ENCODE measurements at places on chromosomes 6 and 20. TPM values are rescaled to one million over a fixed set of nuclear protein-coding genes. Genes with fewer than 3 reads are reported as not detected.

GRCh38 chr6:125748406-125749172 lies 843 bp upstream of the HEY2 start:
- H3K27ac ChIP-seq: no peak overlapping the region
- peak overlapping the region; percentile 93 for H3K4me3 ChIP-seq
- DNase-seq: peak; percentile 16
- H3K27me3 ChIP-seq: peaks cover 62% of the 10 kb centered on the region
- H3K36me3 ChIP-seq: no peaks in the 10 kb centered on the region

GRCh38 chr6:135728589-135728988 lies 122.9 kb upstream of the PDE7B start:
- H3K4me1 ChIP-seq: no peaks in the 10 kb centered on the region
- no peak overlapping the region for H3K27ac ChIP-seq
- DNase-seq: no peak
- no peak overlapping the region for H3K4me3 ChIP-seq

- H3K4me3 ChIP-seq: no peak overlapping the region
- DNase-seq: no peak
- no peaks in the 10 kb centered on the region for H3K4me1 ChIP-seq
- H3K27ac ChIP-seq: no peak overlapping the region
Observed at GRCh38 chr6:126131246-126131645, 144.9 kb downstream of the TRMT11 start.

- DNase-seq: no peak
- peaks cover 29% of the 10 kb centered on the region for H3K4me1 ChIP-seq
- peak within 1 kb of the TSS; percentile 88 for H3K4me3 ChIP-seq
- no peaks in the 10 kb centered on the region for H3K27me3 ChIP-seq
Observed at GRCh38 chr20:45407783-45408645, at the start of gene DBNDD2. DBNDD2 (plus strand) TSS chr20:45408289; CDS start chr20:45408468, 179 bp downstream.

NOTCH4 gene
- 0.79 TPM for total RNA-seq

GRCh38 chr20:10802236-10802635 lies 128.4 kb upstream of the JAG1 start:
- no peak overlapping the region for H3K4me3 ChIP-seq
- peaks cover 2% of the 10 kb centered on the region for H3K36me3 ChIP-seq
- H3K4me1 ChIP-seq: no peaks in the 10 kb centered on the region
- no peaks in the 10 kb centered on the region for H3K27me3 ChIP-seq
- no peak overlapping the region for H3K27ac ChIP-seq

DNA sequence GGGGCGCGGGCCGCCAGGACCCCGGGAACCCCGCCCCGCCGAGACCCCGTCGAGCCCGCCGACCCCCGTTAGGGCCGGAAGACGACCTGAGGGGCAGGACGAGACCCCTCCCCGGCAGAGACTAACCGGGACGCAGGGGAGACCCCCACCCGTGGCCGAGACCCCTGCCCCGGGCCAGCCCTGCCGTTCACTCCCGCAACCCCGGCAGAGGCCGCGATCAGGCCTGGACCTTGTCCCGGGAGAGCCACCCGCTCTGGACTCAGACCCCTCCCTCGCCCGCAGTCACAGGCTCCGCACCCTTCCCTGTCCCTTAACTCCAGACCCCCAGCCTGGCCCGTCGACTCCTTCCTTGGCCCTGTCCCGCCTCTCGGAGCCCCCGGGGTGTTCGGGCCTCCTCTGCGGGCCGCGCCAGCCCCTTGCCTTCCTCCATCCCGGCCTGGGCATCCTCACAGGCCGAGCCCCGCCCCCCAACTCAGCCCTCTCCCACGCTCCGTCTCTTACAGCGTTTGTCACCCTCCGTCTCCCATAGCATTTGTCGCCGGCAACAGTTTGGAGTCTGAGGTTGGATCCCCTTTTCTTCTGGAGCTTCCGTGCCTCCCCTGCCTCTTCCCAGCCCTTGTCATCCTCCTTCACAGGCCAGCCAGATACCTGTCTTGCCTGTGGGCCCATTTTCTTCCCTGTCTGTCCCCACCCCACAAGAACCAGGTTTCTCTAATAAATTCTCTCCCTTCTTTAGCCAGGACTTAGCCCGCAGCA lies 569 bp downstream of the TCEA2 start:
- no peaks in the 10 kb centered on the region for H3K27me3 ChIP-seq
- peak overlapping the region; percentile 3 for H3K27ac ChIP-seq
- H3K36me3 ChIP-seq: no peaks in the 10 kb centered on the region
- H3K4me3 ChIP-seq: peak overlapping the region; percentile 95
- DNase-seq: peak; percentile 55
- H3K4me1 ChIP-seq: peaks cover 58% of the 10 kb centered on the region

DNA sequence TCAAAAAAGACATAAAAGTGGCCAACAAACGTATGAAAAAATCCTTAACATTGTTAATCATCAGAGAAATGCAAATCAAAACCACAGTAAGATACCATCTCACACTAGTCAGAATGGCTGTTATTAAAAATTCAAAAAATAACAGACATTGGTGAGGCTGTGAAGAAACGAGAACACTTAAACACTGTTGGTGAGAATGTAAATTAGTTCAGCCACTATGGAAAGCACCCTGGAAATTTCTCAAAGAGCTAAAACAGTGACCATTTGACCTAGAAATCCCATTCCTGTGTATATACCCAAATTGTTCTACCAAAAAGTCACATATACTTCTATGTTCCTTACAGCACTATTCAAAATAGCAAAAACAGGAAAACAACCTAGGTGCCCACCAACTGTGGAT lies 24.9 kb upstream of the NT5E start:
- peaks cover 10% of the 10 kb centered on the region for H3K36me3 ChIP-seq
- H3K27ac ChIP-seq: no peak overlapping the region
- no peaks in the 10 kb centered on the region for H3K4me1 ChIP-seq
- no peaks in the 10 kb centered on the region for H3K27me3 ChIP-seq
- no peak for DNase-seq

HCRTR2 gene
- not detected for total RNA-seq

KDM1B gene
- total RNA-seq: 9.9 TPM

DNA sequence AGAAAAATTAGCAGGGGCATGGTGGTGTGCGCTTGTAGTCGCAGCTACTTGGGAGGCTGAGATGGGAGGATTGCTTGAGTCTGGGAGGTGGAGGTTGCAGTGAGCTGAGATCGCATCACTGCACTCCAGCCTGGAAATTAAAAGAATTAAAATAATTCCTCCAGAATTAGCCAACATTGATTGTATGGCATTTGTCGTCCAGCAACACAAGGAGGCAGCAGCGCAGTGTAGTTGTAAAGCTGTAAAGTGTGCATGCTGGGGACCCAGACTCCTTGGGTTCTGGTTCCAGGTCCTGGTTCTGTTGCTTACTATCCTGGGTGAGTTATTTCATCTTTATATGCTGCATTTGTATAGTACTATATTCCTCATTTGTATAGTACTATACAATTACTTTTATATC lies 41.4 kb downstream of the PEX7 start:
- H3K4me1 ChIP-seq: no peaks in the 10 kb centered on the region
- no peak for DNase-seq

DNA sequence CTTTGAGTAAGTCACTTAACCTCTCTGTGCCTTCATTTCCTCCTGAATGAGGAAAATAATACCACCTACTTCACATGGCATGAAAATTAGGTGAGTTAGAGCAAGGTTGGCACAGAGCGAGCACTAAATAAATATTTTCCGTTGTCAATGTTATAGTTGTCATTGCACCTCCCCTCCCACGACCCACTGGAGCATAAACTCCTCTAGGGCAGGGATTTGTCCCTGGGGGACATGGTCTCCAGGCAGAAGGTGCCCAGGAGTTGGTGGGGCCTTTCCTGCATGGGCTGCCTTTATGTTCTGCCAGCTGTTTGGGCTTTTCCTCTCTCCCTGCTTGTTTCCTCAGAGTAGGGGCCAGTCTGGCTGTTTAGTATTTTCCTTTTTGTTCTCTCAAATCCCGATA lies 1.3 kb upstream of the ANGPT4 start:
- no peaks in the 10 kb centered on the region for H3K36me3 ChIP-seq
- H3K4me3 ChIP-seq: no peak overlapping the region
- no peaks in the 10 kb centered on the region for H3K27me3 ChIP-seq

DNA sequence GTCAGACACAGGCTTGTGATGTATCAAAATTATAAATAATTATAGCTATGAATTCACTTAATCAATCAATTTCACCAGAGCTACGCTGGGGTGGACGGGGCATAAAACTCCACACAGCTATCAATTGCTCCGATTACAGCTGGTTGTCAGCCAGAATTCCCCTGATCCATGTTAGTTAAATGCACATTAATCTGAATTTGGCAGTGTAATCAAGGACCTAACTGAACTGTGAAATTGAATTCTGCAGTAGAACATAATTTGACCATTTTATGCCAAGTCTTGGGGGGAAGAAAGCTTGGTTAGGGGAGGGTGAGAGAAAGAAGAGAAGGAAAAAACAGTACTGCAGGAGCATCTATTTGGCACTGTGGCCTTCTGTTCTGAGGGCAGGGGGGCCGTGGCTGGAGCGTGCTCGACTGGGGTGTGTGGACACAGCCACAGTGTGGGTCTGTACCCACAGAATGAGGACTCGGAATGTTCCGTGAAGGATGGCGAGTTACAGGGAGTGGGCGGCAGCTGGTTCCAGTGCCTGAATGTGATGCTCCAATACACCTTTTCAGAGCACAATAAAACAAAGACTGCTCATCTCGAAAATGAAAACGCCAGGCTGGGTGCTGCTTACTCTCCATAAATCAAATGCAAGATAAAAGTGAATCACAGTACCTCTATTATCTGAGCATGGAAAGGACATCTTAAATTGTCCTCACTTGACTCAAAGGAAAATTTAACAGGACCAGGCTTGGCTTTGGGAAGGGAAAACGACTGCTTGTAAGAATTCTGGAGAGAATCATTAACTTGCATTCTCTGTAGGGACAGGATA lies 59.2 kb downstream of the LAMP5 start:
- no peak overlapping the region for H3K27ac ChIP-seq
- DNase-seq: no peak
- H3K36me3 ChIP-seq: no peaks in the 10 kb centered on the region
- H3K27me3 ChIP-seq: peaks cover 6% of the 10 kb centered on the region
- no peaks in the 10 kb centered on the region for H3K4me1 ChIP-seq
- H3K4me3 ChIP-seq: no peak overlapping the region

- no peaks in the 10 kb centered on the region for H3K4me1 ChIP-seq
- no peak for DNase-seq
- H3K36me3 ChIP-seq: no peaks in the 10 kb centered on the region
- no peaks in the 10 kb centered on the region for H3K27me3 ChIP-seq
- H3K4me3 ChIP-seq: no peak overlapping the region
- H3K27ac ChIP-seq: no peak overlapping the region
Observed at GRCh38 chr6:40500227-40500626, 86.9 kb downstream of the LRFN2 start.

- no peaks in the 10 kb centered on the region for H3K36me3 ChIP-seq
- no peaks in the 10 kb centered on the region for H3K4me1 ChIP-seq
- no peak overlapping the region for H3K4me3 ChIP-seq
- H3K27me3 ChIP-seq: no peaks in the 10 kb centered on the region
- no peak overlapping the region for H3K27ac ChIP-seq
Observed at GRCh38 chr6:107105511-107106116, 9.7 kb downstream of the BEND3 start.

DNA sequence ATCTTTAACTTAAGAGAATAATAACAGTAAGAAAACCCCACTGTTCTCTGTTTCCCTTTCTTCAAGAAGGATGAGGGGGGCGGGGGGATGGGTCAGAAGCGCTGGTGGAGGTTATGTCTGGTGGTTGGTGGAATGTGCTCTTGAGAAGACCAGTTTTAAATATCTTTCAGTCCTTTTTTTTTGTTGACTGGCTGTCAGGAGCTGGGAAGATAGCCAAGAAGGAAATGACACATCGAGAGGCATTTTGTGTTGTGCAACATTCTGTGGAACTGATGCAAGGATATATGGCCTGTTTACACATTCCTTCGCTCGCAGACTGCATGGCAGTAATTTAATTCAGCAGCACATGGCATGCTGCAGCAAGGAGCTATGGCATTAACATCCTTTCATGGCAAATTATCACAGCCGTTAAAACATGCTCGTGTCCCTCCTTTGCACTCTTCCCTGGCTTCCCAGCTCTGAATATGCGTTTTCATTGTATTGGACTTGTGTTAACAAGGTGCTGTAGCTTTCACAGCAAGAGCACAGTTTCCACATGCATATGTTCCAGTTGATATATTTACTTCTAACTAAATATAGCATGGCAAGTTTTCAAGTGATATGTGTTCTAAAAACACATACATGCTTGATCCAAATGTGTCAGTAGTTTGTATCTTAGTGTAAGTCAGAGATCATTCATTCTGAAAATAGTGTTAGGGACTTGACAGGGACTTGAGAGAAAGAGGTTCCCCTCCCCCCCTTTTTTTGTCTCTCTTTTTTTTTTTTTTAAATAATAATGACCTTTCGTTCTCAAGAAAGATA lies 68.2 kb upstream of the SUPT3H start:
- DNase-seq: peak; percentile 63
- no peaks in the 10 kb centered on the region for H3K27me3 ChIP-seq
- H3K36me3 ChIP-seq: peaks cover 57% of the 10 kb centered on the region

GRCh38 chr6:10505529-10505928 lies 15.6 kb upstream of the GCNT2 start:
- H3K4me1 ChIP-seq: no peaks in the 10 kb centered on the region
- H3K27me3 ChIP-seq: peaks cover 12% of the 10 kb centered on the region
- no peak for DNase-seq
- H3K4me3 ChIP-seq: no peak overlapping the region
- no peaks in the 10 kb centered on the region for H3K36me3 ChIP-seq

GRCh38 chr6:54086439-54086838 lies 24.8 kb upstream of the MLIP start:
- H3K36me3 ChIP-seq: no peaks in the 10 kb centered on the region
- no peak overlapping the region for H3K4me3 ChIP-seq
- H3K27ac ChIP-seq: peak overlapping the region; percentile 52
- no peak for DNase-seq

GRCh38 chr20:10453241-10453640 lies 18.1 kb downstream of the SLX4IP start:
- peak overlapping the region; percentile 42 for H3K4me3 ChIP-seq
- H3K27me3 ChIP-seq: no peaks in the 10 kb centered on the region
- peaks cover 5% of the 10 kb centered on the region for H3K36me3 ChIP-seq
- peaks cover 18% of the 10 kb centered on the region for H3K4me1 ChIP-seq
- DNase-seq: peak; percentile 31

DNA sequence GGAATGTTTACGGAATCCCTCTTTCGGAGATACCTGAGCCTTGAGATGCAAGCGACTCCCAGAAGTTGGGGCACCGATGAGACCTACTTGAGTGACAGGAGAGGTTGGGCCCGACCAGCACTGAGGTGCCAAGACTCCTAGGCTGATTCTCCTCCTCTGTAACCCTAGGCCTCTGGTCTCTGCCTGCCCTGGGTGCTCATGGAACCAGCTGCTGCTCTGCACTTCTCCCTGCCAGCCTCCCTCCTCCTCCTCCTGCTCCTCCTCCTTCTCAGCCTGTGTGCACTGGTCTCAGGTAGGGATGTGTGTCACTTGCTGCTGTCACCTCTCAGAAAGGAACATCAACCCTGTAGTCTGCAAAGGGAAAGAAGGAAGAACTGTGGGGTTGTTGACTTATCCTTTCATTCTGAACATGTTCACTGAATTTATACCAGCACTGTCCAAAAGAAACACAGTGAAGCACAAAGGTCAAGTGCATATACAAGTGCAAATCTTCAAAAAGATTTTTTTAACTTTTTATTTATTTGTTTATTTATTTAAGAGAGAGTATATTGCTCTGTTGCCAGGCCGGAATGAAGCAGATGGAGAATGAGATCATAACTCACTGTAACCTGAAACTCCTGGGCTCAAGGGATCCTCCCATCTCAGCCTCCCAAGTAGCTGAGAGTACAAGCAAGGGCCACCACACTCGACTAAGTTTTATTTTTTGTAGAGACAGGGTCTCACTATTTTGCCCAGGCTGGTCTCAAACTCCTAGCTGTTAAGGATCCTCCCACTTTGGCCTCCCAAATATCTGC lies 913 bp downstream of the BTN2A2 start:
- peaks cover 40% of the 10 kb centered on the region for H3K4me1 ChIP-seq
- peak overlapping the region; percentile 100 for H3K4me3 ChIP-seq
- DNase-seq: peak; percentile 14
- H3K36me3 ChIP-seq: peaks cover 7% of the 10 kb centered on the region

All from activated T-cell treated with anti-CD3 and anti-CD28 coated beads, Interleukin-2, amount 50 U/mL, for 72 hours (primary cell).